ENCODE measurements at places on chromosomes 4 and X.

DNA sequence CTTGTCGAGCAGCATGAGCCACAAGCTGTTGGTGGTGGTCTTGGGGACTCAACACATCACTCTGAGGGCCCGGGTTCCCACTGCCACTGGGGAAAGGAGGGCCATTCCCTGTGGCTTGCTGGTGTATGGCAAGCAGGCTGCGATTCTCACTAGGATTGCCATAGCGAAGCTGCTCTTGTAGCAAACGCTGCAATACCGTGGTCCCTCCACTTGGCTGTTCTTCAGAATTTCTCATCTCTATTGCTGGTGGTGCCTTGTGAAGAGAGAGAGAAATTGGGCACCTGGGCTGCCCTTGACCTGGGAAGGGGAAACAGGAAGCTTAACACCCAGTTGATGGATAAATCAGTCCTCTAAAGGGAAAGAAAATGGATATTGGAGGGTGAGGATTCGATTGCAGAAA, 17.7 kb downstream of the AMOT start:
- DNase-seq = no peak

DNA sequence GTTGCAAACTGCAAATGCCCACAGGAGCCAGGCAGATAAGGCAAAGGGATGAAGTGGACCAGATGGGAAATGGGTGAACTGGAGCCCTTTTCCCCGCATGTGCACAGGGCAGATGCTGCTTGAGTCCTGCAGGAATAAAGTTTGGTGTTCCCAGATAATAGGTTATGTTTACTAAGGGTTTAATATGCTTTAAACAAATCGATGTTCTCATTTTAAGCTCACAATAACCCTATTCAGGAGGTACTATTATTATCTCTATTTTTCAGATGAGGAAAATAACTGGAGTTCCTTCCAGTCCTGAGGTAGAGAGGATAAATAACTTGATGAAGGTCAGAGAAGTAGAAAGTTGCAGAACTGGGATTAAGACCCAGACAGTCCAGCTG, 77.3 kb downstream of the LRRC66 start:
- DNase-seq = no peak

DNA sequence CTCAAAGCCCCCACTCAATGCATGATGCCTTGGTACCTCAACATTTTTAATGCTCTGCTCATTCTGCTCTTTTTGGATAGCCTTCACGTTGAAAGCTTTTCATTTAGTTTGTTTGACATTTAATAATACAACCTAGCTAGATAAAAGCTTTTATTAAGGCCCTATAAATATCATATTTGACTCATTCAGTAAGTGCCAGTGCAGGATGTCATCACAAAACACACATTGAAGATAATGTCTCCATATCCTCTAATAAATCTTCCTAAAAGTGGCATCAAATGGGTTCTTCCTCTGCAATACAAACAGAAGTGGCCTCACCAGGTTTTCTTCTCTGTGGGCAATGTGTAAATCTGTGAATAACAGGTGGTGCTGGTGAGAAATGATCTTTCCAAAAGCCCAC, 12.0 kb upstream of the PCYT1B start:
- no peak for DNase-seq

DNA sequence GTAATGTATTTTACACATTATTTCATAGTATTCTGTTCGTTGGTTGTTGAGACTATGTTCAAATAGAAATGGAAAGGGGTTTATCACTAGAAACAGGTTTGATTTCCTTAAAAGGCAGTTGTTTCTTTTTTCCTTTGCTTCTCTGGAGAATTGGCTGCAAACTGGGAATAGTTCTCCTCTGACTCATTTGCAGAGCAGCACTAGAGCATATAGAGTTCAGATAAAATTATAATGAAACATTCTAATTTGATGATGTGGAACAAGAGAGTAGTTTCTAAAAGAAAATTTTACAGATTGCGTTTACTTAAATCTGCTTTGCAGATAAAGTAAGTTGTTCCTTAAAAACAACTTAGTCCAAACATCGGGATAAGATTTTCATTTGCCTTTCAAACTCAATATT, 29.7 kb downstream of the SYNPO2 start:
- no peak for DNase-seq

DNA sequence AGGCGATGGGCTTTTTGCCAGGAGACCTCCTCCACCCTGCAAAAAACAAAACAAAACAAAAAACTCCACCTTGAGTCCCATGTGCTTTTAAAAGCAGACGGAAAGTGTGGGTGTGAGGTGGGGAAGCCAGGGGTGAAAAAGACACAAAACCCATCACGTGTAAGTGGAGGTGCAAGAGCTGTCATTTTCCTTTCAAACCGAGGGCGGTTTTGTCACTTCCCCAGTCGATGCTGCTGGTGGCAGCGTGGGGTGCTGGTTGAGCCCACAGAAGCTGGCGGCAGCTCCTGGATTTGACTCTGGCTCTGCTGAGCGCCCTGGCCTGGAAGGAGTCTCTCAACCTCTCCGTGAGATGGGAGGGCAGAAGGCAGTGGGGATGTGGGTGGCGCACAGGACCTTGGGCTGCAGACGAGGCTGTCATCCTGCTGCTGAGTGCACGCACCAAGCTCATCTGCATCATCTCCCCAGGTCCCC, 110.0 kb downstream of the PSAPL1 start:
- no peak for DNase-seq

DNA sequence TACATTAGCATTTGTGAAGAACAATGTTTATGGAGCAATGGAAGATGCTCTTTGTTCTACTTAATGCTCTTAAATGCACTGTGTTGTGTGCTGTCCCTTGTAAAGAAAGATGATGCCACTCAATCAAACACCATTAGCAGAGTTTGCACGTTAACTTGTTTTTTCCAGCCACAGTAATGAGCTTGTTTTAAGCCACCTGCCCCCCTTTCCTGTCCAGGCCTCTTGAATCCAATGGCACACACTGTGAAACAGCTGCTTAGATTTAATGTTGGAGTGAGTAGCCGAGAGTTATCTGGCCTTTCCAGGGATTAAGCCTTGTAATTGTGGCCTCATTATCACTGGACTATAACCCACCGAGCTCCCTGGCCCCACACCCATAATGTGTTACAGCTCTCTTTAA, 86.0 kb downstream of the PAK3 start:
- no peak for DNase-seq

GRCh38 chr4:2799224-2799911, 6.5 kb downstream of the SH3BP2 start:
- no peak for DNase-seq

DNA sequence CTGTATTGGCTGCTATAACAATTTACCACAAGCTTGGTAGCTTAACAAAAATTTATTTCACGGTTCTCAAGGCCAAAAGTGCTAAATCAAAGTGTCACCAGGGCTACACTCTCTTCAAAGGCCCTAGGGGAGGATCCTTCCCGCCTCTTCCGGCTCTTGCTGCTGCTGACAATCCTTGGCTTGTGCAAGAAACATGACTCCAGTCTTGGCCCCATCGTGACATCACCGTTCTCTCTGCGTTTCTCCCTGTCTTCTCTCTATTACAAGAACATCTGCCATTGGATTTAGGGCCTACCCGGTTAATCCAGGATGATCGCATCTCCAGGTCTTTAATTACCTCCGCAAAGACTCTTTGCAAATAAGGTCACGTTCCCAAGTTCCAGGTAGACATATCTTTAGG, 10.4 kb upstream of the CLCN4 start:
- DNase-seq = no peak

- DNase-seq = peak; percentile 80
Measured at GRCh38 chrX:17655211-17656034, 81.9 kb upstream of the SCML1 start.

GRCh38 chr4:158236304-158237030, 26.2 kb downstream of the TMEM144 start:
- no peak for DNase-seq

GRCh38 chrX:121013897-121014455, 28.4 kb upstream of the CT47A1 start:
- DNase-seq = peak; percentile 58

DNA sequence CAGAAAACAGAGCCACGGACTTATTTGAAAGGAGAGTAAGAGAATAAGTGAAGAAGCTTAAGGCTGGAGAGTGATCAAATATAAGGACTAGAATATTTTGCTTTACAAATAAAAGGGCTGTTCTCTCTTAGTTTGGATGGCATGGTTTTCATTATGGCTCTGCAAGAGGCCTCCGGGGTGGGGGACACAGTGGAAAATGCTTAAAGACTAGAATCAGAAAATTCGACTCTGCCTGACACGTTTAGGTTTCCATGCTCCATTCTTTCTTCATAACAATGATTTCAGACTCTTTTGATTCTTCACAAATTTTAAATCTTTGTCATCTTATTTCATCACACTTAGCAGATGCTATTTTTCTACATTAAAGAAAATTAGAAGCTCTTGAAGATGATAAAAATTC, 632.4 kb upstream of the BOD1L1 start:
- no peak for DNase-seq

- no peak for DNase-seq
Measured at GRCh38 chrX:40947276-40947675, 138.0 kb upstream of the USP9X start.

DNA sequence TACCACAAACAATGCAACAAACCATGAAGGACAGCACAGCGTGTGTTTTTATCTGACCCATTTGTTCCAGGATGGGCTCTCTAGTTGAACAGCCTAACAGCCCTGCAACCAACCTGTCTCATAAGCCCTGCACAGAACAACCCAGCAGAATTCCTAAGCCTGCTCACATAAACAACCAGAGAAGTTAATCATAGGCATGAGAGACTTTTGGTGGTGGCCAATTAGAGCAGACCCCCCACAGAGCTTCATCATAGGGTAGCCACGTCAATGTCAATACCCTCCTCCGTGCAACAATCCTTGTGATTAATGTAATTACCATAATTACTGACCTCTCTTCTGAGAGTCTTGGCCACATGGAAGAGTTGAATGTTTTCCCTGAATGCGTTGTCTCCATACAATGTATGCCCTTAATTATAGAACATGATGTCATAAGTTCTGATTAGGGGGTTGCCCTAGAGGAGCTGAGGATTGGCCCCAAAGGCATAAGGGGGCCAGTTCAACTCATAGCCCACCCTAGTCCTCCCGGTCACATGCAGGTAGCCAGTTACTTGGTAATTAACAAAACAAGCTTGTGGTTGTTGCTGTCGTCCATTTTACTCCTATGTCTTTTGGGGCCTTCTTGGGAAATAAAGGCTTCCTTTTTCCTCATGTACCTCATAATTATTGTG, 92.7 kb downstream of the SYNPO2 start:
- DNase-seq = peak; percentile 21

- DNase-seq = no peak
Measured at GRCh38 chrX:38004046-38004445, 2.3 kb upstream of the SYTL5 start.

- no peak for DNase-seq
Measured at GRCh38 chrX:70445951-70446350, 1.3 kb downstream of the DLG3 start.

DNA sequence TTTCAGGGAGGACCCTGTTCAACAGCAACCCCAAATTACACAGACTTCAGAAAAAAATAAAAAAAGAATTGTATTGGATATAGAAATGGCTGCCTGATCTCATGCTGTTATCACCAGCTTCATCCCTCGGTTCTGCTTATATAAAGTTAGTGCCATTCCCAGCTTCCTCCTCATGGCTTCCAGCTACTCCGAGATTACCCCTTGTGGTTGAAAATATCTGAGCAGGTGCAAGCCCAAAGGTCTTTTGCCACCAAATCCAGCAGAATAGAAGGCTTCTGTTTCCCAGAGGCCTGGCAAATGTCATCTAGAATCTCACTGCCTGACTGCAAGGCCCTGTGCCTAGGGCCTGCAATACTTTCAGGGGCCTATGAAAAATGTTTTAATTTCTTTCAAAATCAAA, 13.8 kb upstream of the HPGDS start:
- DNase-seq = no peak

DNA sequence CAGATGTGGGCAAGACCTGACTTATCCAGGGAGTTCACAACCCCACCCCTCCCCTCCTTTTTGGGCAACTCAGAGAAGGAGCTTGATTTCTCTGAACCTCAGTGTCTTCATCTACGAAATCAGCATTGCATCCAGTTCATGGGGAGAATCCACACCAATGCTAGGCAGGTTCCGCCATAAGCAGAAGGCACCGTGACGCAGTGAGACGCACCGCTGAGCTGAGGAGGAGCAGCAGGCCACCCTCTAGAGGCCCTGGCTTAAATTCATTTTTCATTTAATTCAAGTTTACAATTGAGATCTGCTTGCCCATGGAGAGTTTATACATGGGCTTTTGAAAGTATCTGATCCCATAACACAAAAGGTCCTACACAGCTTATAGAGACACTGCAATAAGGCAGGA, 55.7 kb downstream of the CPZ start:
- DNase-seq = no peak

DNA sequence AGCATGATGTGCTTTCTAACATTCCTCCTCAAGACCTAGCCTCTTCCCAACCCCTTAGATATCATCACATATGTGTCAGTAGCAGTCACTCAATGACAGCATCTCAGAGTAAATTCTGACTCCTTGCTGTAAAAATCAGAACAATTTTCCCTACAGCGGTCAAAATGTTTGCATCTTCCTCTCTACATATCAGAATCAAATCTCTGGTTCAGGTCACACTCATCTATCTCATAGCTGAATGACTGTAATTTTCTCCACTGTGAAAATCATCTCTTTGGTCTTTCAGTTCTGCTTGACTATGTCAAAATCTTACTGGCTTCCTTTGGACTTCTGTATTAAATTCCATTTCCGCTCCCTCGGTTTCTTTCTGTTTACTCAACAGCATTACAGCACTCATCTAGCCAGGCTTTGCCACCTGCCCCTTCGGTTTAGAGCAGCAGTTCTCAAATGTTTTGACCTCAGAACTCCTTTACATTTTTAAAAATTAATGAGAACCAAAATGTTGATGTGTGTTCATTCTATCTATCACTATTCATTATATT, 57.3 kb downstream of the AGA start:
- DNase-seq = no peak

DNA sequence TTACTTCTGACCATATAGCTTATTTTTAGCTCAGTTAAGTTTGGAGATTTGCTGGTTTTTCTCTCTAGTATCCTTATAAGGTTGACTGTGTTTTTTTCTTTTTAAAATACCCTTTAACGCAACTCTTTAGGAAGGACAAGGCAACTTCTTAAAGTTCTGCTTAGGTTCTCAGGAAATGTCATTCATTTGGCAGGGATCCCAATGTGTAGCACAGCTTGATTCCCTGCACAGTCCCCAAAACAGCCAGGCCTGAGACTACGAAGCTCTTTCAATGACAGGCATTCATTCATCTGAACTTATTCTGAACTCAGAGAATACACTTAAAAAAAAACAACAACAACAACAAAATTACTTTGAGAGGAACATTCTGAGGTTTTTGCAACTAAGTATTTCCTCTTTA, 1765.8 kb downstream of the PCDH7 start:
- no peak for DNase-seq

- DNase-seq = no peak
Measured at GRCh38 chr4:127448986-127449385, 183.8 kb upstream of the INTU start.

- DNase-seq = no peak
Measured at GRCh38 chr4:2301806-2302205, 39.9 kb upstream of the MXD4 start.

GRCh38 chr4:59770601-59771264, 1429.4 kb upstream of the ADGRL3 start:
- no peak for DNase-seq

- no peak for DNase-seq
Measured at GRCh38 chrX:68409194-68409593, 24.1 kb downstream of the OPHN1 start.

- no peak for DNase-seq
Measured at GRCh38 chr4:53605783-53606182, 14.5 kb upstream of the LNX1 start.
